ENCODE measurements at places on chromosomes 4 and X.
A peak's percentile ranks its signal among the peaks of the same experiment; 100 is the strongest.

DNA sequence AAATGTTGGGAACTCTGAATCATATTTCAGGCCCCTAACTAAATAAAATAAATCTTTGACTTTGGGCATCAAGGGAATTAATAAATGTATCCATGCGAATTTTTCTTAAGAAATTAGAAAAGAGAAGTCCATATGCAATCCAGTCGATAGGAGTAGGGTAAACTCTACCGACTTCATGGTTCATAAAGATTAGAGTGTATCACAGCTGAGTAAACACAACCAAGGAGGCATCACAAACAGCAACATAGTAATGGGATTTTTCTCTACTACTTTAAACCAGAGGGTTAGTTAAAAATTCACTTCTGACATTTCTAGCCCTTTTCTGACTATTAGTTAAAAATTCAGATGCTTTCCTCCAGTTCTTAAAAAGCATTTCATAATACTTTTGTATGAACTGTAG, 19.9 kb downstream of the SEPTIN11 start:
- DNase-seq: no peak

- no peak for DNase-seq
Measured at GRCh38 chr4:168739886-168740285, 243.0 kb downstream of the PALLD start.

DNA sequence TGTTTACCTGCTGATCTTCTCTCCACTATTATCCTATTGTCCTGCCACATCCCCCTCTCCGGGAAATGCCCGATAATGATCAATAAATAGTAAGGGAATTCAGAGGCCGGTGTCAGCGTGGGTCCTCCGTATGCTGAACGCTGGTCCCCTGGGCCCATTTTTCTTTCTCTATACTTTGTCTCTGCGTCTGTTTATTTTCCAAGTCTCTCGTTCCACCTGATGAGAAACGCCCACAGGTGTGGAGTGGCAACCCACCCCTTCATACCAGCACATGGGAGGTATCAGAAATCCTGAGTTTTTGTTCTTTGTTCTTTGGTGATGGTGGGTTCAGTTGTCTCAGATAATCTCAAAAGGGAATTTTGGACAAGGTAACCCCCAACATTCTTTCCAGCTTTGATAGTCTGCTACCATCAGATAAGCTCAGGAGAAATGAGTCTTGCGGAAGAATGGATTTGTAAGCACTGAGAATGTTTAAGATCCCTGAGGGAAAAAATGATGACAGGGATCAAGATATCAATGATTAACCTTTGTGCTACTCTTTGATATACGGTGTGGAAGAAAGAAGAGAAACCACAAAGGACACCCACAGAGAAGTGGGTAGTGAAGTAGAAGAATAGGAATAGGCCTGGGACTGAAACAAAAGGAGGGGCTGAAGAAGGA, 117.9 kb downstream of the CEP44 start:
- no peak for DNase-seq

DNA sequence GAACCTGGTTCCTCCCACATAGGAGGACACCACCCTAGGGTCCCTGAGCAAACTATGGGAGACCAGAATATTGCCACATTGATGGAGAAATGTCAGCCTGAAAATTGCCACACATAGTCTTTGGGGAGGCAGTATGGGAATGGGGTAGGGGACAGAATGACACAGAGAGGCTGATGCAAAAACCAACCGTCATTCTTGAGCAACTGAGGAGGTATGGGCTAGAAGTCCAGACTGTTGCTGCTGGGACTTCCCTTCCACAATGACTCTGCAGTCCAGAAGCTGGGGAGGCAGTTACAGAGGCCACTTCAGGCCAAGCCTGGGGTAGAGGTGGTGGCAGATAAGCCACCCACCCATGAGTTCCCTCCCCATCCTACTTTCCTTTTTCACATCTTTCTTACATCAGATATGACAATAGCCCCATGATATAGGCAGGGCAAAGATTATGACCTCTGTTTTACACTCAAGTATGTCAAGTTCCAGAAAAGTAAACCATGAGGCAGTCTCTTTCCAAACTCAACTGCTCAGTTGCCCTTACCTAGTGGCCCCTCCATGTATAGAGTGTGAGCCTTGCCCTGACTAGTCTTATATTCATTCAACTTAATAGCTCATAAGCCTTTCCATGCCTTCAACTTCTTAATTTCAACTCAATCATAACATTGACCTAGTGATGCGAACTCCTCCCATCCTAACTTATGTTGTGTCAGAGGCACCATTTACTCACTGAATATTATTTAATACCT, 41.7 kb downstream of the VSIG4 start:
- no peak for DNase-seq

DNA sequence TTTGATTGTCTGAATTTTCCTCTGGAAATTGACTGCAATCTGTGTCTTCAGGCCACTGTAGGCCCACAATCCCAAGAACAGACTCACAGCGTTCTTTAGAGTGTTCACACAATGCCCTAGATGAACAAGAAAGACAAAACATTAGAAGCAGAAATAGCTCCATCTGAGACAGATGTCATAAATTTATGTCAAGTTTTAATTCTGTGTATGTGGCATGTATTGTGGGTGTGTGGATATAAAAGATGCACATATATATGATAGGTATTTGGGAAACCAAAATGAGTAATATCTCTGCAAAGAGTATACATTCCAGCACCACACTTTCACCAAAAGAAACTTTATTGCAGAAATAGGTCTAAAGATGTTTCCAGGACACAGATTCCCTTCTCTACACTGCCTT, 176.1 kb downstream of the CORIN start:
- no peak for DNase-seq

- no peak for DNase-seq
Measured at GRCh38 chr4:156194896-156195295, 241.2 kb upstream of the CTSO start.

DNA sequence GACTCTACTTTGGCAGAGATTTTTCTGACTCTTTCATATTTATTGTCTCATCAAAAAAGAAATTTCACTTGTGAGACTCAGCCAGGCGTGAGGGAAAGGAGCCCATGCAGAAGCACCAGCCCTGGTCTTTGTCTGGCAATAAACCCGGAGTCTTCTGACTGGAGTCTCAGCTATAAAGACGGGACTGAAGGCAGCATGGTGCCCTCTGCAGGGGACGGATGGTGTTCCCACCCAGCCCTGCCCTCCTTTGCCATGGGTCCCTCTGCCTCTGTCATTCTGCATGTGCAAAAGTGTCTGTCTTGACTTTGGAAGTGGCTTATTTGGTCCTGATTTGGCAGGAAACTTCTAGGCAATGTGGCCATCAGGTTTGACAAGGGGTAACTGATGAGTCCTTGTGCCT, 14.2 kb downstream of the ZNF185 start:
- no peak for DNase-seq

- no peak for DNase-seq
Measured at GRCh38 chr4:20283039-20283438, 31.3 kb downstream of the SLIT2 start.

- peak; percentile 1 for DNase-seq
Measured at GRCh38 chrX:115560978-115561604, at the start of gene PLS3. TSS of gene PLS3 (plus strand) at chrX:115561174. CDS start at chrX:115610251, 49,077 bp downstream.

DNA sequence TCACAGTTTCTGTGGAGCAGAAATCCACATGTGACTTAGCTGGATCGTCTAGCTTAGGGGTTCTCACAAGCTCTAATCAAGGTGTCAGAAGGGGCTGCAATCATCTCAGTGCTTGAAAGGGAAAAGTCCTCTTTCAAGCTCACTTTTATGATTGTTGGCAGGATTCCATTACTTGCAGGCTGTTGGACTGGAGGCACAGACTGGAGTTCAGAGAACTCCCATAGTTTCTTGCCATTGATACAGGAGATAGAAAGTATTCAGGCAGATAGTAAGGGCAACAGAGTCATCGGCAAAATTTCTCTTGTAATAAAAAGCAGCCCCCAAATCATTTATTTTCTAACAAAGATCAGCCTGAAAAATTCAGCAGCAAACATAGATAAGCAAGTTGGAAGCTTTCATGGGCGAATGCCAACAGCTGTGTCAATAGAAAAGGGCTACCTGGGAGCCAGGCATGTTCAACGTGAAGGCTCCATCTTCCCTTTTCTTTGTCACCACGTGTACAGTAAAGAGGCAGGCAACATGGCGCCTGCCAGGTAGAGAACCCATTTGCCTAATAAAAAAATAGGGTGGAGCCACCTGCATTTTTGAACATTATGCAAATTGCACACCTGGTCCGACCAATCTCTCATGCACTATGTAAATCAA, 64.4 kb downstream of the CXCL13 start:
- no peak for DNase-seq

DNA sequence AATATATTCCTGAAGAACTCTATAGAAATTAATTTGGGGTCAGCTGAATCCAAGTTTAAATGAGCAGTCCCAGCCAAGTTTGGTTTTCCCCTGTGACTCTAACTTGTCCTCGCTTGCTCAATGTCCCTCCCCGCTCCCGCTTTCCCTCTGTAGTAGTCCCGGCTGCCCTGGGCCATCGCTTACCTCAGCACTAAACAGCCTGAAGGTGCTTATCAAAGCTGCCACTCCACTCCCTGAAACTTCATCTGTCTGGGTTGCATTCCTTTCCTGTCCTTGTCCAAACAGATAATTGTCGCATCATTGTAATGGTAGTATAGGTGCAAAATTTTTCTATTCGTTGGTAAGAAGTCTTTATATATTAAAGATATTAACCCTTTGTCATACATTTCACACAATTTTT, 12.8 kb downstream of the SLC25A43 start:
- no peak for DNase-seq

DNA sequence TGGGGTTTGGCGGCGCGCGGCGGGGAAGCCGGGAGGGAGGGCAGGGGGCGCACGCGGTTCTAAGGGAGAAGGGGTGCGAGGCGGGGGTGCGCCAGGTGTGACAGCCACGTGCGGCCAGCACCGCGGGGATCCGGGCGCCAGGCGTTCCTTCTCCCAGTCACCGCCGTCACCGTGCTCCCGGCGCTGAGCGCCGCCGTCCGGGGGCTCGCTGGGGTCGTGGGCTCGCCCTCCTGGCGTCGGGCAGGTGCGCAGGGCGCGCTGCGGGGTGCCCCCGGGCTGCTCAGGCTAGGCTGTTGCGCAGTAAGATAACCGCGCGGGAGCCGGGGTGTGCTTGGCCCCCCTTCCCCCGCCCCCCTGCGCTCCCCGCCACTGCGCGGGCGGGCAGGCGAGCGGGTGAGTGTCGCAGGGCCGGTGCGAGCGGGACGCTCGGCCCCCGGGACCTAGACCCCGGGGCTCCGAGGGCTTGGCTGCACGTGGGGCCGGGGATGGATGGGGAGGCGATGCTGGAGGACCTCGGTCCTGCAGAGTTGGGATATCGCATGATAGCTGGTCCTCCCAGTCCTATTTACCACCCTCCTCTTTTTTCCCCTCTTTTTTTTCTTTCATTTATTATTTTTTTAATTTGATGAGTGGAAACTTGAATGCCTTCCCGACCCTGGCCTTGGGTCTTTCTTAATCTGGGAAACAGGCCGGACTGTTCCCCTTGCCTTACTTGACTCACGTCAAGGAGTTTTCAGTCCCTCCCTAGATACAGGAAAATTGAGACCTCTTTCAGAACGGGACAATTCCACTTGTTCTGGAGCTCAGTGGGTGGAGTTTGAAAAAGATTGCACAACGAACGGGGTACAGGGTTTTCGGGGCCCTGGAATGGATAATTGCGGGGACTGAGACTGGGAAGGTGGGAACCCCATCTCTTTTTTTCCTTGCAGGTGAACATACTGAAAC, 797 bp downstream of the TXLNG start:
- no peak for DNase-seq

GRCh38 chr4:4439782-4440181, 52.9 kb downstream of the NSG1 start:
- DNase-seq: no peak

DNA sequence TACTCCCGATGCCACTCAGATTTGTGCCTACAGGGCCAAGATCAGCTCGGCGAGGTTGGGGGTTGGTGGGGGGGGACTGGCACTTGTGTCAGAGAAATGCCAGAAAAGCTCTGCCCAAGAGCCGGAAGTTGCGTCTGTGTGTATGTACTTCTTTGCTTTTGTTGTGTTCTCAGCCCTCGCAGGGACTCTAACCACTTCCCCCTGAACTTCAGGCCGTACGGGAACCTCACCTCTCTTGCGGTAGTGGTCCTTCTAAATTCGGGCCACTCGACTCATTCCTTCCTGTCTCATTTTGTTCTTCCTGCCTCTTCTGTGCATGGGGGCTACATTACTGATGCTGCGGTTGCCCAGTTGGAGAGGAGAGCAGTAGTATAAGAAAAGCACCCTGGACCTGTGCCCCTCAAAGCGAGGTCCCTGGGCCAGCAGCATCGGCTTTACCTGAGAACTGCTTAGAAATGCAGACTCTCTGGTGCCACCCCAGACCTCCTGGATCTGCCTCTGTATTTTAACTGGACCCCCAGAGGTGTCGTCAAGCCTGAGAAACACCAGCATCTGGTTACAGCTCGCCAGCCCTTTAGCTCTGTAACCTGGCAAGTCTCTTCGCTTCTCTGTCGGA, 146.3 kb upstream of the RPS6KA3 start:
- DNase-seq: peak; percentile 9

GRCh38 chrX:150680974-150681373, 12.2 kb upstream of the MTMR1 start:
- no peak for DNase-seq

GRCh38 chr4:61923179-61923578, 723.1 kb downstream of the ADGRL3 start:
- no peak for DNase-seq

DNA sequence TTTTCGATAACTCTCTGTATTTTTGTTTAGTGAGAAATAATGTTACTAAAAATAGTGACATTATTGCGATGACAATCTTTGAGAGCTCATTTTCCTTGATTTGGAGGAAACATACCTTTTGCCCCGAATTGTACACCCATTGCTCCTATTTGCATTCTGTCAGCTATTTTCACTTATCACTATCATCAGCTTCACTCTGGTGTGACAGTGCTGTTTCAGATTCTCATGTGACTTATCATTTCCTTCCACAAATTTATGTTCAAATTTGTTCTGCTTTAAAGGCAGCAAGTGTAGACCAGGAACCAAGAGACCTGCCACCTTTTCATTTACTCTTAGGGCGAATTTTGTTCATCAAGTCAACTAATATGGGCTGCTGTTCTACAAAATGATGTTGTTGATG, 179.4 kb downstream of the RBM46 start:
- DNase-seq: no peak

- DNase-seq: no peak
Measured at GRCh38 chrX:39307488-39307887, 506.2 kb downstream of the MID1IP1 start.

DNA sequence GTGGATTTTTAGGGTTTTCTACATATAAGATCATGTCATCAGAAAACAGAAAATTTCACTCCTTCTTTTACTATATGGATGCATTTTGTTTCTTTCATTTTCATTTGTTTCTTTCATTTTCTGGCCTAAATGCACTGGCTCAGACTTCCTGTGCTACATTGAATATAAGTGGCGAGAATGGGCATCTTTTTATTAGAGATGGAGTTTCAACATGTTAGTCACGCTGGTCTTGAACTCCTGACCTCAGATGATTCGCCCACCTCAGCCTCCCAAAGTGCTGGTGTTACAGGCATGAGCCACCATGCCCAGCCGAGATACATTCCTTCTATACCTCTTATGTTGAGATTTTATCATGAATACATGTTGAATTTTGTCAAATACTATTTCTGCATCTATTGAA, 61.8 kb downstream of the BRWD3 start:
- no peak for DNase-seq

- no peak for DNase-seq
Measured at GRCh38 chrX:72107320-72107719, 24.4 kb downstream of the RTL5 start.

- DNase-seq: no peak
Measured at GRCh38 chr4:179441596-179441995, 1999.4 kb upstream of the AGA start.

Measured in GM19239 (cell line).